ENCODE measurements at places on chromosomes 2 and 18.

DNA sequence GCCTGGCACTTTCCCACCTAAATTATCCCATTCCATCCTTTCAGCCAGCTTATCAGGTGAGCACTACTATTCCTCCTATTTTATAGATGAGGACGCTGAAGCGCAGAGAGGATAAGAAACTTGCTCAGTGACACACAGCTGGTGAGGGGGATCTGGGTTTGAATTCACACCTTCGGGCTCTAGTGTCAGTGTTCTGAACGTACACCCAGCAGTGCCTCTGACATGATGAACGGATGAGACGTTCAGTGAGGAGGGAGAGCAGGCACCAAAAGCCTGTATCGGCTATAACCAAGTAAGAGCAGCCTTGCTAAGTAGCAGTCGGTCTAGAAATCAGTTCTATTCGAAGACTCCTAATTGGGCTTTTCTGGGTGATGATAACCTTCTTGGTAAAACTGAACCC lies 167.0 kb downstream of the ASB1 start:
- no peak for DNase-seq

- DNase-seq: peak; percentile 43
Observed at GRCh38 chr2:237692601-237693290, 65.4 kb downstream of the LRRFIP1 start.

- DNase-seq: no peak
Observed at GRCh38 chr2:201021914-201022313, 49.6 kb downstream of the HYCC2 start.

- no peak for DNase-seq
Observed at GRCh38 chr2:124147552-124147951, 122.5 kb downstream of the CNTNAP5 start.

DNA sequence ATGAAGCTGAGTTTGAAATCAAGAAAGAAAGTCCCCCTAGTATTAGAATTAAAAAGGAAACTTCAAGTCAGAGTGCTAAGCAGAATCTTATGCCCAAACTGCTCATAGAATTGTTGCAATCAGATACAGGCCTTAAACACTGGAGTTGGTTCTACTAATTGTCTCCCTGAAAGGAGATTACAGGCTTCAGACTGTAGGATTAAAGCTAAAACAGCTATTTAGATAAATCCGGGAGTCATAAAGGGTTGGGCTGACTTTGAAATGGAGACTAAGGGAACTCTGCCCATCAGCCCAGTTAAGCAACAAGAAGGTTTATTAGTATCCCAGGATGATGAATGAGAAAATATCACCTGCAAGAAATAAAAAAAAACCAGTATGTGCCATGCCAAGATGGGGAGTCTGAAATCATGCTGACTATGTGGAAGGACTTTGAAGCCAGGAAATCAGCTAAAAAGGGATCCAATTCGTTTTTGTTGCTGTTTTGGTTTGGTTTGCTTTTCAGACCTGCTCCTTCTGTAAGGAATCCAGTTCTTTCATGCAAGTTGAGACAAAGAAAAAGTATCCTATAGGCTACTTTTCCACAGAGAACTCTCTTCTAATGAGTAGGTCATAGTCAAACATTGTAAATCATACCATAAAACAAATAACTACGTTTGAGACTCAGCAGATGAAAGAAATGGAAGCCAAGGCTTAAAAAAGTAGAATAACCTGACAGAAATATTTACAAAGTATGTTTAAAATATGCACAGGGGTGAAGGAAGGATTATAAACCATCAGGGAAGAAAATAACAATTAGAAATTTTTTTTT lies 37.6 kb upstream of the MSTN start:
- no peak for DNase-seq

- no peak for DNase-seq
Observed at GRCh38 chr2:196119926-196120325, 51.3 kb upstream of the DNAH7 start.

DNA sequence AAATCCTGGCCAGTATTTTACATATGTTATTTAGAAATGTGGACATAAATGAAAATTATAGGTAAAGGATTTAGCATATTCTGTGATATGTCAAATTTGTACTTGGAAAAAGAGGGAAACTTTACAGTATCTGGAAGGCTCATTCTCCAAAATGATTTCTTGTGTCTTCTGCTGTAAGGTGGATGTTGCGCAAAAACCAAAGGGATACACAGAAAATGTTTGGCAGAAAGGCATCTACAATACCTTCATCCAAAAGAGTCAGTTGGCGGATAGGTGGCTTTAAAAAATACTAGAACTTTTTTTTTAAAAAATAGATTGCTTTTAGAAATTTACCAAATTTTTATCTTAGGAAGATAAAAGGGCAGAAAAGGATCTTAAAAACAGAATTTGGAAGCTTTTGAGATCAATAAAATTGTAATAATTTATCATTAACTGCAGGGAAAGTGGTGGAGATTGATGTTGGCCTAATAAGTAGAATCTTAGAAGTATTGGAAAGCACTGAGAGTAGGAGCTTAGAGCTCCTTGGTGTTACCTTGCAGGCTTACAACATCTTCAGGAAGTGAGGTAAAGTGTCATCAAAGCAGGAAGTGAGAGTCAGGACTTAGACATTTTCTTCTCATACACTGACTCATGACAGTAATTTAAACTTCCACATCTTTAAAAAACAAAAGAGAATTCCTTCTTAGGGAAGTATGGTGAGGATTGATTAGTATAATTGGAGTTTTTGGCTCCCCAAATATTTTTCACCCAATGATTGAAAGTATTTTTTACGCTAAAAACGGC lies 2.1 kb downstream of the NABP1 start:
- DNase-seq: no peak

GRCh38 chr2:108978709-108979111 lies 10.3 kb downstream of the EDAR start:
- DNase-seq: no peak

DNA sequence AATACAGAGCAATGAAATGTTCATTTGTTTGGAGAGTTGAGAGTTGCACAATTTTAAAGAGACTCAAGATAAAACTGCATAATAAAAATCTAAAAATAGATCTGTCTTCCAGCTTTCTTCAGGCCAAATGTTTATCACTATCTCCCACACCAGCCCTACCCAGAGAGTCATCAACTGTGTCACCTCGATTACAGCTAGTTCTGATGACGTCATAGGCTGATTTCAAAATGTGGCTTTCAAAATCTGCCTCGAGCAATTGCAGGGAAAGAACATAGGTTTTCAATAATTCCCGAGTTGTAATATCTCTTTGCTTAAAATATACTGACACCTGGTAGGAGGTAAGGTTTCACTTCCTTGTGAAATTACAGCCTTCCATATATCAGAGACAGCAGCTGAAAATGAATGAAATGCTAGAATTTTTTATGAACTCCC lies 677.6 kb upstream of the ID2 start:
- DNase-seq: no peak

DNA sequence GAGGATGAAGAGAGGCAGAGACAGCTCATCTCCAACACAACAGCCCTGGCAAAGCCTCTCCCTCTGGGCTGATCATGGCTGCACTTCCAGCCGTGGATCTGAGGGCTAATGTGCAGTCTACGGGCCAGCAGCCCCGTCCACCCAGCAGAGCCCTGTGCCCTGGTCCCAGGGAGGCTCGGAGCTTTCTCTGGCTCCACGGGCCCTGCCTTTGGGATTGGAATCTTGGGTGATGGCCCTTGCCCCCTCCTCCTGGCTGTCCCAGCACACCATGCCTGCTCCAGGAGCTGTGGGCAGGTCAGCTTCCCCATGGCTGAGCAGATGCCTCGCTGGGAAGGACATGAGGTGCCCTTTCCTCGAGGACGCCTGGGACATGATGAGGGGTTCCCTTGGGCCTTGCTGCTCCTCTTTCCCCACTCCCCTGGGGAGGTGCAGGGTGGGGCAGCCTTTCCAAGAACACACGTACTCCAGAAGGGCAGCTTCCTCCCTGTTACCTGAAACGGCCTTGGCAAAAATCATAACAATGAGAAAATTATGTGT lies 66.9 kb downstream of the C18orf63 start:
- no peak for DNase-seq

- no peak for DNase-seq
Observed at GRCh38 chr2:33496726-33497125, 20.3 kb downstream of the RASGRP3 start.

- DNase-seq: no peak
Observed at GRCh38 chr2:231679908-231680284, 28.4 kb upstream of the PTMA start.

DNA sequence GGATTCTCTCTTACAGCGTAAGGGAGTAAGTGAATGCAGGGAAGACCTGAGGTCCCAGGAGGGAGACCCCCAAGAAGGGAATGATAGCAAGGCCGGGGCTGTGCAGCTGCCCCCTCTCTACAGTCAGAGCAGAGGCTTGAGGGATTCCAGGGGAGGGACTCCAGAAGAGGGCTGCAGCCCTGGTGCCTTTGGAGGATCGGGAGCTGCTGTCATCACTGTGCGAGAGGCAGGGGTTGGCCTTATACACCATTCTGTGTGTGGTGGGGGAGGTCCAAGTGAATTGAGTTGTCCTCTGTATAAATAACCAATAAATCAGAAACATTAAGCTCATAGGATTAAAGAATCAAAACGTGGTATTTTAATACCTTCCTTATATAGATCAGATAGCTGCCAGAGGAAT lies 114.9 kb downstream of the GLI2 start:
- no peak for DNase-seq

DNA sequence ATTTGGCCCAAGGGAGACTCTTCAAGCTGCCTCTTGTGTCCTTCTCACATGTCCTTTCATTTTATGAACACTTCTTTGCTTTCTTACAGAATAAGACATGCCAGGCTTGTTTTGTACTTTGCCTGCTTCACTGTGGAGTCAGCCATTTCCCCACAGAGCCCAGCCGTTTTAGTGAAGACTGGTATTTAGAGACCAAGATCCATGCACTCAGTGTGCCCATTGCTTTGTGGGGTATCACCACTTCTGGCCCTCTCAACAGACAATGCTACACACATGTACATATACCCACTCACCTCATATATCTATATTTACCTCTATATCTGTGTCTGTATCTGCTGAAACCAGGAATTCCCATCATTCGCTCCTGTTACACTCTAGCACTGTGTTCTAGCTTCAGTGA lies 74.1 kb downstream of the FARP2 start:
- no peak for DNase-seq

GRCh38 chr2:156332284-156332533 lies 312 bp downstream of the NR4A2 start:
- DNase-seq: no peak

GRCh38 chr18:24055878-24056277 lies 41.3 kb downstream of the TTC39C start:
- no peak for DNase-seq

DNA sequence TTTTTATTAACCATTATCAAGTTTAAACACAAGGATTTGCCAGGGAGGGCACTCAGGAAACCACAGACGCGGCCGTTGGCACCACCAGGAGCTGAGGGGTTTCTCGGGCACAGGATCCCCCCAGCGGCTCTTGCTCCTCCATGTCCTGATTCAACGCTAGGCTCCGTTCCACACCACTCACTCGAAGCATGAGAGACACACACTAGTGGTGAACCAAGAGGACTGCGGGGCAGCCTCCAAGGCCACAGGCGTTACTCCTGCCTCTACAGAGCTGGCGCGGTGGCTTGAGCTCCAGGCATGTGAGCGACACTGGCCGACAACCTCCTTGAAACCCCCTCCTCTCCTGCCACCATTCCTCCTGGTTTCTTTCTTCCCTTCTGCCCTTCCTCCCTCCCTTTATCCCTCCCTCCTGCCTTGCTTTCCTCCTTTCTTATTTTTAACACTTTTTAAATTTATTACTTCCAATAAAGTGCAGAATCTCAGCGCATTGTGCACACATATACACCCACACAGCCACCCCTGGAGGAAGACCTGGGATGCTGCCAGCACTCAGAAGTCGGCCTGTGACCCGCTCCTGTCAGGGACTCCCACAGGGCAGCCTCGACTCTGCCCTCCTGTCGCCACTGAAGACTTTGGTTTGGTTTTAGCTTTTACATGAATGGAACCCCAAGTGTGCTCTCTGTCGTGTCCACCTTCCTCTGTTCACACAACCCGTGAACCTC lies 21.7 kb downstream of the COX7A2L start:
- DNase-seq: no peak

DNA sequence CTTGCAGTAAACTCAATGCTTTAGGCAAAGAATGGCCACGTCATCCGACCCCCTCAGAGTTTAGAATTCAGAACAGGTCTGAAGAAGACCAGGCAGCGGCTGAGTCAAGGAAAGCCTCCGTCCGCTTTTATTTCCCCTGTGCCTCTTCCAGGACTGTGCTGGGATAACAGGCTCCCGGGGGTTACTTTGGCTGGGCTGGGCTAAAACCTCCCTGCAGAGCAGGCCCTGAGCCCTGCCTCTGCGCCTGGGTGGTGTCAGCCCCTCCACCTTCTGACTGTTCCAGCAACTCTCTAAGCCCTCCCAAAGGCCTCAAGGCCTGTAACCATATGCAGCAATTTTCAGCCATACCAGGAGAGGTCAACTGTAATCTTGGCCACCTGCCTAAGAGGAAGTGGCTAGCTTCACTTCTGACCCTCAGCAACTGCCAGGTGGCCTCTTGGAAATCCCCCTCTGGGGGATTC lies 166.5 kb downstream of the RPIA start:
- DNase-seq: no peak

DNA sequence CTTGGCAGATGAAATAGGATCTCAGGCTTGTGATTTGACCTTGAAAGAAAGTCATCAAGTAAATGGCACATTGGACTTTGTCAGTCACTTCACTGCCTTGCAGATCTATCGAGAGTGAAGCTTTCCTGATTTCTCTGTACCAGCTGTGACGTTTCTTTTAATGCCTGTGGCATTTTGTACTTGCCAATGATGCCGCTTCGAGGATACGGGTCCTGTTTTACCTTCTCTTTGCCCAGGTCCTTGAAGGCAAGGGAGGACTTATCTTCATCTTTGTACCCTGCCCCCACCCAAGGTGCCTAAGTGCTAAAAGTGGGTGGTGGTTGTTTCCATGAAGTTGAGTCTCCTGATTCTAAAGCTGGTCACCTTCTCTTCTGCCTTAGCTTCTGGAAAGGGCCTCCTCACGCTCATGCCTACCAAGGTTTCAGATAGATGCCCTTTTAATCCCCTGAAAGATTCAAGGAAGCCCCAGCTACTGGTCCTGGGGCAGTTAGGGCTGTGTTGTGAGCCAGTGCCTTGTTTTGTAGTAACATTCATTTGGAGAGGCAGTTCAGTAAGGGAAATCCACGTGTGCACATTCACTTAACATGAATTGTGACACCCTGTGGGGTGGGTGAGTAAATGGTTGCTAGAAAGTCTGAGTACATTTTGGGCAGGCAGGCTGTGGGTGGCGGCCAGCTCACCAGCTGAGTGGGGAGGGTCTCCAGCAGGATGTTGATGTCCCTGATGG lies 6.1 kb downstream of the LBH start:
- DNase-seq: no peak

DNA sequence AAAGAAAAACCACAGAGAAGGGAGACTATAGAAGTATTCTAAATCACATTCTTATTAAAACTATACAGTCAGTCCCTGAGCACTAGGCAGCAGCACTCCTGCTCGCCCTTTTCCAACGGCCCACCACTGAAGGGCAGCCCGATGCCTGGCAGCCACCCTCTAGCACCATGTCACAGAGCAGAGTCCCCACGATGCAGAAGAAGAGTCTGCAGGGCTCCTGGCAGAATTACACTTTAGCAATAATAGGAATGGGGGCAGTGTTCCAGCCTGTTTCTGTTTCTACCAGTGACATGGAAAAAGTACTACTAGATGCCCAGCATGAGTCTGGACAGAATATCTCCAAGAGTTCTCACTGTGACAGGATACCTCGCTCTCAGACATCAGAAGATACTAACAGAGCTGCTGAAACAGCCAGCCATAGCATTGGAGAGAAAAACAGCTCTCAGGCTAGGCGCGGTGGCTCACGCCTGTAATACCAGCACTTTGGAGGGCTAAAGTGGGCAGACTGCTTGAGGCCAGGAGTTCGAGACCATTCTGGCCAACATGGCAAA lies 87.6 kb downstream of the C2orf74 start:
- no peak for DNase-seq

- no peak for DNase-seq
Observed at GRCh38 chr18:6021306-6022073, 126.2 kb upstream of the TMEM200C start.
